ENCODE measurements at places on chromosomes 1 and 21. TPM values are rescaled to one million over a fixed set of nuclear protein-coding genes. Genes with fewer than 3 reads are reported as not detected.

The RHD gene
- total RNA-seq: not detected

The OR2T29 gene
- not detected for total RNA-seq

The GJA8 gene
- total RNA-seq: not detected

The MARK1 gene
- total RNA-seq: 6.6 TPM

The OR2G6 gene
- total RNA-seq: not detected

The UMODL1 gene
- not detected for total RNA-seq

The FMO5 gene
- total RNA-seq: 22.0 TPM

The RAB42 gene
- 6.9 TPM for total RNA-seq

The TMEM125 gene
- 19.3 TPM for total RNA-seq

The GUCA2A gene
- not detected for total RNA-seq
